HFFc6 (cell line): ENCODE measurements at places on chromosomes 1 and 21. TPM values are rescaled to one million over a fixed set of nuclear protein-coding genes. Genes with fewer than 3 reads are reported as not detected.

DNA sequence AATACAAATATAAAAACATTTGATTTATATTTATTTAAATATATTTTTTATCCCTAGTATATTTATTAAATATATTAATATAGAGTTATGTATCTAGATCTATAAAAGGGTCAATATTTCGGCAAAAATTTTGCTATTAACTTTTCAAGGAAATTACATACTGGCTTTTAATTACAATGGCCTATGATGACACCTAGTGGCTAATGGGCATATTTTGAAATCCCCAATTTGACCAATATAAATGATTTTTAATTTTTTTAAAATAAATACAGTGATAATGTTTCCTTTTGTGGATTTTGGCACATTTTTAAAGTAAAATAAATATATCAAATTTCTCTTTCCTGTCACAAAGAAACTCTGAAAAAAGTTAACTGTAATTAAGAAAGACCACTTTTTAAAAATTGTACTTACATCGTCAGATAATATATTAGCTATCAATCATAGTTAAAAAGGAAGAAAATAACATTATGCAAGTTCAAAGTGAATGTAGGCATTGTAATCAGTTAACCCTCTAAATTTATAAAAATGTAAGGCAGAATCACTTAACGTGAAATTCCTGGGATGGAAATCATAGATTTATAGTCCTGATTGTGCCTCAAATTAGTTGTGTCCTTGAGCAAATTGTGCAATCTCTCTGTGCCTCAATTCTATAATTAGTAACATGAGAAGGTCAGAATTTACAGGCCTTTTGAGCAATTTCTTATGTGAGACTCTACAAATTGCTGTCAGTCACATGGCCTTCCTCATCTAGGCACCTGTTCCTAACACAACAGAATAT lies 25.6 kb upstream of the RGS13 start:
- no peaks in the 10 kb centered on the region for H3K27me3 ChIP-seq
- H3K36me3 ChIP-seq = no peaks in the 10 kb centered on the region
- peaks cover 8% of the 10 kb centered on the region for H3K4me1 ChIP-seq
- peak; percentile 22 for DNase-seq
- no peak overlapping the region for H3K4me3 ChIP-seq

DNA sequence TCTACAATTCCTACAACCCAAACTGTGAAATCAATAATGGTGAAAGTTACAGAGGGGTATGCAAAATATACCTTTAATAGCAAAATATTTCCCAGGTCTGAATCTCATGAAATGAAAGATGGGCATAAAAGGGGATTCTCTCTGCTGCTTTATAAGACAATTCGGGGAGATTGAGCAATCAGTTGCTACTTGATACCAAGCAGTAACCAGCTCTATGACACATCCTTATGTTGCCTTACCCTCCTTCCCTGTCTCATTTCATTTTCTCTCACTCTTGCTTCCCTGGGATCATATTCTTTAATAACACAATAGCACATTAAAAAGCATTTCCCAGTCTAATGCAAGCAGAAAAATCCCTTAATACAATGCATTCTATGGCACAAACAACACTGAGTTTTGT lies 29.0 kb downstream of the ZSWIM5 start:
- no peaks in the 10 kb centered on the region for H3K4me1 ChIP-seq
- H3K27ac ChIP-seq = no peak overlapping the region
- H3K36me3 ChIP-seq = peaks cover 6% of the 10 kb centered on the region
- no peak overlapping the region for H3K4me3 ChIP-seq
- H3K27me3 ChIP-seq = peaks cover 4% of the 10 kb centered on the region

The TAF5L gene
- total RNA-seq = 17.6 to 26.0 TPM (median 18.7 TPM) in 3 replicates

The ELF3 gene
- 0.09 TPM in 1 of 3 replicates, not detected in the others for total RNA-seq

The GJA4 gene
- not detected in 3 replicates for total RNA-seq
